Upper lobe of right lung (tissue), 1 donor: ENCODE measurements at places on chromosomes 1 and 21. TPM values are rescaled to one million over a fixed set of nuclear protein-coding genes. Genes with fewer than 3 reads are reported as not detected.

Gene POU2F1
- 15.3 TPM for total RNA-seq

Gene PIGV
- total RNA-seq: 16.7 TPM

Gene HYI
- 72.6 TPM for total RNA-seq

Gene TNN
- total RNA-seq: not detected

Gene AUNIP
- not detected for total RNA-seq

Gene KRTAP7-1
- total RNA-seq: not detected

Gene CD52
- 348 TPM for total RNA-seq

Gene KRTAP19-5
- total RNA-seq: not detected

- DNase-seq: no peak
Measured at GRCh38 chr1:228781161-228781808, 46.0 kb downstream of the RHOU start.

DNA sequence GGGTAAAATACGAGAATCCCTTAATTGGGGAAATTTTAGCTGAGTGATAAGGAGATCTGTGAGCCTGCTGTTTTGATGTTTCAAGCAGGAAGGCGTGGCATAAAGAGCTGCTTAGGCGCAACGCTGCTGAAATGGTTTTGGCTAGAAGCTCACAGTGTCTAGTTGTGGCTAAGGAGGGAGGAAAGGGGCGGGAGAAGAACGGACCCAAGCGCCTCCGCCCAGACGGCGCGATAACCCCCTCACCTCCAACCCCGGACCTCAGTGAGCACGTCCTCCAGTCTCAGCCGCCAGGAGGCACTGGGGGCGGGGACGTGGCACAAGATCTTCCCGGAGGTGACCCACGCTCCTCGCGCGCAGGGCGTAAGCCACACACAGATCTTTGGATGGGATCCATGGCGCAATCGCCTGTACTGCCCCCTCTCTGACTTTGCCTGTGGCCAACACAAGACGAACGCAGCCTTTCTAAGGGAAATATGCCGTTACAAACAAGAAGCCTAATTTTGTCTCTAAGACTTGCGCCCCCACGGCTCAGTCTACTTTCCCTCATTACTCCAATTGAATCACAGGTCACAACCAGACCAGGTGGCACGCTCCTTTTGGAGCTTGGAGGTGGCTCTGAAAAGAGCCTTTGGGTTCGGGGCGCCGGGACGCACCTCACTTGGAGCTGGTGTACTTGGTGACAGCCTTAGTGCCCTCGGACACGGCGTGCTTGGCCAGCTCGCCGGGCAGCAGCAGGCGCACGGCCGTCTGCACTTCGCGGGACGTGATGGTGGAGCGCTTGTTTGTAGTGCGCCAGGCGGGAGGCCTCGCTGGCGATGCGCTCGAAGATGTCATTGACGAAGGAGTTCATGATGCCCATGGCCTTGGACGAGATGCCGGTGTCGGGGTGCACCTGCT lies 23.4 kb upstream of the RNF187 start:
- DNase-seq: no peak

GRCh38 chr1:197320991-197321531 lies 53.0 kb downstream of the CRB1 start:
- DNase-seq: no peak

DNA sequence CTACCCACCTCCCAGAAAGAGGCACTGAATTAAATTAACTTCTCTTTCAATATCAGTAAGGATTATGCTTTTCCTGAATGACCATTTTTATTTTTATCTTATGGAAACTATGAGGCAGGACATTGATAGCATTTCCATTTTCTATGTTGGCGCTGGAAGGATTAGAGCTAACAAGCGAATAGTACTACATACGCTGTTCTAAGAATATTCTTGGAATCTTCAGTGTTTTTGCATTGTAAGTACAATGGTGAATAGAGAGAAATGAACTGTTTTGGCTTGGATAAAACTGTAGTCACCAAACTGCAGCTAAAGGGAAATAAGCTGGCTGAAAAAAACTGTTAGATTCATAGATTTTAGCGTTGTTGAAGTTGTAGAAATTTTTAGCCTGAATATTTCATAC lies 779.0 kb upstream of the ADGRL4 start:
- DNase-seq: no peak

DNA sequence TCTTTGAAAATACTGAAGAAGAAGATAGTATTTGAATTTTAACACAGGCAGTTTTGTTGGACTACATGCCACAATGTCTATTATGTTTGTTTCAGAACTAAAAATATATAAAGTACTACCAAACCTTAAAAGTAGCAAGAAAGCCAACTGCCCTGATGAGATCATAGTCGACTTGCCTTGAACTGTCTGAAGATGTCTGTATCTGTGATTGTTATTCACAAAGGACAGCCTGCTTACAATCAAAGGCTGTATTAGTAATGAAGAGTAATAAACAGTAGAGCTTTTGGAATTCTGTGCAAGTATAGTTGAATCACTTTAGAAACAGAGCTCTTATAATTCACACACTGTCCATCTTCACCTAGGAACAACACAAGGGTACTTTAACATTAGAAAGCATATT lies 228.3 kb downstream of the NCAM2 start:
- no peak for DNase-seq

GRCh38 chr1:247430434-247430833 lies 14.5 kb downstream of the NLRP3 start:
- no peak for DNase-seq

DNA sequence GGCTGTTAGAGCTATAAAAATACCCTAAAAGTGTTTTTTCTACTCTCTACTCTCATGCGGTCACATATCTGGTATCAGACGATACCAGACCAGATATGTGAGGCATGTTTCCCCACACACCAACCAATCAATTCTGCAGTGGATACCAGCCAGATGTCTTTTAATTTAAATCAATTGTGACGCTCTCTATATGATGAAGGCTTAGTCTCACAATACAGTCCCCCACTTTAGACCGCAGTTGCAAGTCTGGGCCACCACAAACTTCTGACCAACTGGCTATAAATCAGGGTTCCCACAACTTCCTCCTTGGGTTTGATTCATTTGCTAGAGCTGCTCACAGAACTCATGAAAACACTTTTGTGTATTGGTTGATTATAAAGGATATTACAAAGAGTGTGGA lies 586.1 kb upstream of the ZP4 start:
- no peak for DNase-seq

GRCh38 chr1:7755448-7755847 lies 15.6 kb upstream of the VAMP3 start:
- no peak for DNase-seq

DNA sequence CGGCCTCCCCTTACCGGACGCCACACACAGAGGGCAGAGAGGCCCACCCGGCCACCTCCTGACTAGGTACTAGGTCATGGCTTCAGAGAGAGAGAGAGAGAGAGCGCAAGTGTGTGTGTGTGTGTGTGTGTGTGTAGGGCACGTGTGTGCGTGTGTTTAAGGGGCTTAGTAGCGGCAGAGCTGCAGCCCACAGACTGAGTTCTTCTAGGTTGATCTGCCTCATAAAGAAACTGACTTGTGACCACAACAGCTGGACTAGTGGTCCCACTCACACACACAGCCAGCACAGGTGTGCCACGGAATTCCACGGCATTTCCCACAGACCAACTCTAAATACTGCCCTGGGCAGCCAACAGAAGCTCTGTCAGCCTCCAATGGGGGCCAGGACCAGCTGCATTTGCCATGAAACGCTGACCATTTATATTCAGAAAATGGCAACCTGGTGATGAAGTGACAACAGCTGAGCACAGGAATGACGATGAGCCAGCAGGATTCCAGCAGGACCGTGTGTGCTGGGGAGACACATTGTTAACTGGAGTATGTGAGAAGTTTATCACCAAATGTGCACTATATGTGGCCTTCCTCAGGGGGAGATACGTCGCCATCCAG lies 38.8 kb upstream of the GPR153 start:
- no peak for DNase-seq

GRCh38 chr21:45323487-45324311 lies 36.0 kb upstream of the POFUT2 start:
- DNase-seq: peak; percentile 56

DNA sequence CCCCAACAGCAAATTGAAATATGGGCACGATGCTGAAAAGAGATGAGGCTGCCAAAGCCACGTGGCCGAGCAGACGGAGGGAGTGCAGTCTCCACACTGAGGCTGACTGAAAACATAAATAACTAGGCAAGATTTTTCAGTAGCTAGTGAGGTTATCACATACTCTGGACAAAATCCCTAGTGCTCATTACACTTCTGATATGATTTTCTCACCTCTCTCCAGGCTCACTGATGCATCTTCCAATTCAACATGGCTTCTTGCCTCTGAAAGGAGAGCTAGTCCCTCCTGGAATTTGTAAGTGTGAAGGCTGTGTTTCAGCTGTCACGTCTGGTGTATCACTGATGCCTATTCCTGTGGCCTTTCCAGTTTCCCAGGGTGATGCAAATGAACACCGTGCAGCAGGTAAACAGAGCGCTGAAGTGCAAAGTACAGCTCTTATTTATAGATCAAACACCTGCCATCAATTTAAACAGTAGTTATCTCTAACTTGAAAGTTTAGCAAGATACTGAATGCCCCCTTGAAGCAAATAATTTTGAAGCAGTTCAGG lies 656.1 kb downstream of the KIF26B start:
- no peak for DNase-seq

- no peak for DNase-seq
Measured at GRCh38 chr21:35332841-35333426, 283.8 kb upstream of the RUNX1 start.

- no peak for DNase-seq
Measured at GRCh38 chr1:228900099-228900885, 165.0 kb downstream of the RHOU start.

- no peak for DNase-seq
Measured at GRCh38 chr1:43786960-43787359, 79.6 kb downstream of the ST3GAL3 start.

DNA sequence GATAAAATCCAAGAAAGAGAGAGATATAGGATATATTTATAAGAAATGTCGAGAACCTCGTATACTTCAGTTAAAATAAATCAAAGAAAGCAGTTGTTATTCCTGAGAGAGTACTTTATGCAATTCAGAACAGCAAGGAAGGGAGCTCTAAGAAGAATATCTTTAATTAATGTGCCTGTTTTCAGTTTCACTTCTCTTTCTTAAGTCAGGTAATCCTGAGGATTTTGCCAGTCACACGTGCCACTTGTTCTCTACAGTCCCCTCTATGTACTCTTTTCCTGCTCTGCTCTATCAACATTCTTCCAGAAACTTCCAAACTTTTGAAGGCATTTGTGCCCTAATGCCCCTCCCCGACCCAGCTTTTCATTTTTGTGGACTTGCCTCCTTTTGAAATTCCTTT lies 211.9 kb downstream of the AKT3 start:
- no peak for DNase-seq

DNA sequence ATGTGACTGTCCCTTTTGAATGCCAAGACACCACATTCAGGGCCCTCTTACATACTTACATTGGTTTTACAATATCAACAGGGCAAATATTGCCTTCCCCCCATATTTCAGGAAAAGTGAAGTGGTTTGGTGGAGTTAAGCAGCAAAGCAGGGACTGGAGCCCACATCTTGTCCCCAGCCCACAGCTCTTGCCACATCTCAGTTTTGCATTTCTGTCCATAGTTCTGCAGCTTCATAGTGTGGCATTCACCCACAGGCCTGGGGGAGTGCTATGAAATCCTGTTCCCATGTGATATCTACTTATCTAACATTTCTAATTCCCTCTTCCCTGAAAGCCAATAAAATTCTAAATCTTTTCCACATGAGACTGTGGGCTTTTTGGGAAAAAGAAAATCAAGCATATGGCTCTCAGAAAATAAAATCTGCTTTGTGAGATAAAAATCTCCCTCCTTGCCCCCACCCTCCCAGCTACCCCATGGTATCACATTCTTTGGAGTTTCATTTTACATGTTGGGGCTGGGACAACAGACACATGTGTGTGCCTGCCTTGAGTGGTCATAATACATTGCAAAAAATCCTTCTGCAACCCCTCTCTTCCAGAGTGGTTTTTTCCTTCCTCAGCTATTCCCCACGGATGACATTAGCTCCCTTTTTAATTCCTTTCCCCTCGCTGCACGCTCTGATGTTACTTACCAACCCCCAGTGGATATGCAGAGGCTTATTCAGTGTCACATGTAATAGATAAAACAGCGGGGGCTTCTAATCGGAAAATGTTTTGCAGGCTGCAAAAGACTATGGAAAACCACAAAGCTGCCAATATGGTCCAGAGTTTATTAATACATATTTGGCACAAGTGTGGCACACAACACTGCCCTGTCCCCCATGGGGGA lies 20.5 kb upstream of the CD2 start:
- DNase-seq: no peak

DNA sequence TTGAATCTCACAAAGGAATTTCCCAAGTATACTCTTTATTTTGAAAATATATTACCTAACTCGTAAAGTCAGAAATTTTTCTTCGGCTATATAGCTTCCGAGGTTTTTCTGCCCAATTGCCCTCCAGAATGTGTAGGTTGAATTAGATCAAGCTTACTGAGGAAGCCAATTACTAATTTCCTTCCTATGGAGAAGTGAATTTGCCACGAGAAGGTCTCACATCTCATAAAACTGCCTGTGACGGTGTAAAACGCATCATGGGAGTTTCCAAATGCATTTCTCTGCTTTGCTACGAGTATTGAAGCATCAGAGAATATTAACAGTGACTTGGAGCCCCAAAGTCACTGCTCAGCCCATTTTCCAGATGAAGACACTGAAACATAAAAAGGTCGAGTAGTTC lies 262.3 kb downstream of the PTBP2 start:
- DNase-seq: no peak

- DNase-seq: no peak
Measured at GRCh38 chr1:53951697-53952096, 5.5 kb downstream of the LRRC42 start.

GRCh38 chr1:47761974-47762373 lies 235.2 kb downstream of the TRABD2B start:
- DNase-seq: no peak

- DNase-seq: no peak
Measured at GRCh38 chr21:46613391-46613790, 8.5 kb upstream of the S100B start.
